HT-29 (cell line): ENCODE measurements at places on chromosomes 4 and X. TPM values are rescaled to one million over a fixed set of nuclear protein-coding genes. Genes with fewer than 3 reads are reported as not detected.

The GLRA2 gene
- not detected in 2 replicates for total RNA-seq

The SMR3B gene
- not detected in 2 replicates for total RNA-seq

The IL1RAPL2 gene
- not detected in 2 replicates for total RNA-seq

The SMIM31 gene
- total RNA-seq, result 0.05 and 0.25 TPM in 2 replicates

DNA sequence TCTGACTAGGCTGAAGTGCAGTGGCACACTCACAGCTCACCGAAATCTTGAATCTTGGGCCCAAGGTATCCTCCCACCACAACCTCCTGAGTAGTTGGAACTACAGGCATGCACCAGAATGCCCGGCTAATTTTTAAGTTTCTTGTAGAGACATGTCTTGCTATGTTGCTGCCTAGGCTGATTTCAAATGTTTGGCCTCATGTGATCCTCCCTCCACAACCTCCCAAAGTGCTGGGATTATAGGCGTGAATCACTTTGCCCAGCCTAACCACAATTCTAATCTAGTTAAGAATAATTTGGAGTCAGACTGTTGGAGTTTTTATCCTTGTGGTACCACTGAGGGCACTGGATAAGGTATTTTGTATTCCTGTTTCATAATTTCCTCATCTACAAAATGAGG is 317.5 kb upstream of the AGA start:
- no peak for DNase-seq

- DNase-seq, result no peak
These were observed 461.0 kb downstream of the GRXCR1 start for GRCh38 chr4:43353552-43353951.

- DNase-seq, result no peak
These were observed 101.4 kb downstream of the FIP1L1 start for GRCh38 chr4:53478671-53479456.

DNA sequence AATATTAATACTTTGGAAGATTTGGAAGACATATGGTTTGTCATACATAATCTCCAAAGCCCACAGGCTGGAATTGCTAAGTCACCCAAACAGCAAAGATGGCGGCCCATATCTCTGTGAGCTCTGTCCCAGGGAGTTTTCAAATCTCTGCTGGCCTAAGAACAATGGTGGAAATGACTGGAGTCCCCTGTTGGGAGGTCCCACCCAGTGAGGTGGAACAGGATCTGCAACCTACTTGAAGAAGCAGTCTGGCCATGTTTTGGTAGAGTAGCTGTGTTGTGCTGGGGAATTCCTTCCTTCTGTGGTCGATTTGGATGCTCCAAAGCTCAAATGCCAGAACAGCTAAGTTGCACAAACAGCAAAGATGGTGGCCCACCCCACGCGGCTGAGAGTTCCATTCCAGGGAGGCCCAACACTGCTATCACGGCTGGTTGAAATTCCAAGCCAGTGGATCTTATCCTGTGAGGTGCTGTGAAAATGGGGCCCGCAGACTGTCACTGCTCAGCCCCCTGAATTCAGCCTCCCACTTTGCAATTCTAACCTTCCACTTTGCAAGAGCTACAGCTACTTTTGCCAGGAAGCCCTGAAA is 3.2 kb upstream of the UGT2B7 start:
- no peak for DNase-seq

GRCh38 chr4:25367004-25367621 is 9.9 kb upstream of the ANAPC4 start:
- DNase-seq, result peak; percentile 65

DNA sequence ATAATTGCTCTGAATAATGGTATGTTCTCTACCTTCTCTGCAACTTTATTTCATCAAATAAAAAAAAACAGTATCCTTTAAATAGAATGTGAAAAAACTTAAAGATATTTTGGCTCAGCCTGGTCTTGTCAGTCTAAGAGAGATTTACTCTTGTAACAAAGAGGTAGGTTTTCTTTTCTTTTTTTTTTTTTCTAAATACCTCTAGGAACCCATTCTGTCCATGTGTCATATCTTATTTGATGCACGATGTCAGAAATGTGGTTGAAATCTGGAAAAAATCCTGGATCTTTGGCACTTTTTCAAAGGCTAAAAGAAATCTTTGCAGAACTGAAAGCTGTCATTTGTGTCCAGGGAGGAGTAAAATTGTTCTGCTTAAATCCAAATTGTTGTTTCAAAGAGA is 17.3 kb upstream of the FGF5 start:
- no peak for DNase-seq

GRCh38 chr4:186717556-186717955 is 6.1 kb downstream of the FAT1 start:
- DNase-seq, result no peak

GRCh38 chr4:127782025-127782274 is 172 bp upstream of the HSPA4L start:
- DNase-seq, result peak; percentile 90

DNA sequence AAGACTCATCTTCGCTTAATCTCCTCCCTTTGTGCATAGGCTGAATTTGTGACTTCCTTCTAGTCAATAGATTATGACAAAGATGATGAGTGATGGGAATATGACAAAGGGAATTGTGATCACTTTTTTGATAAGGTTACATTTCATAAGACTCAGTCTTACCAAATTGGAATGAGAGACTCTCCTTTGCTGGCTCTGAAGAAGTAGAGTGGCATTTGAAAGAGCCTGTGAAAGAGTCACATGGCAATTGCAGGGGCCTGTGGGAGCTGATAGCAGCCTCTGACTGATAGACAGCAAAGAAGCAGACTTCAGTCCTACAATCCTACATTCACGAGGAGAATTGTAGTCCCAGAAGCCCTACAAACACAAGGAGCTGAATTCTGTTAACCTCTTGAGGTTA is 44.9 kb upstream of the ADAMTS3 start:
- DNase-seq, result no peak

DNA sequence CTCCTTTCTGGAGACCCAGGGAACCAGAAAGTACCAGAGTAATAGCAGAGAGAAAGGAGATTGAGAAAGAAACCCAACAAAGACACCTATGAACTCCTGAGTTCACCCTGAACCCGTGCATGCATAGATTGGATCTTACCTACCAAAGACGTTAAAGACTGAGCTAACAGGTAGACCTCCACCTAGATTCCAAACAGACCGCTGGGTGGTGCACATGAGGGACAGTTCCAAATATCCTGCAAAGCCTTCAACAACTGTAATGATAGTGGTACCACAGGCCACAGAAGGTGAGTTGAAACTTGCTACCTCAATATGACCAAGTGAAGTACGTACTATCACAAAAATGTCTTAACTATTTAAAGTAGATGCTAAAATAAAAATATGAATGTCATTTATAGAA is 34.0 kb upstream of the NR0B1 start:
- DNase-seq, result peak; percentile 12

DNA sequence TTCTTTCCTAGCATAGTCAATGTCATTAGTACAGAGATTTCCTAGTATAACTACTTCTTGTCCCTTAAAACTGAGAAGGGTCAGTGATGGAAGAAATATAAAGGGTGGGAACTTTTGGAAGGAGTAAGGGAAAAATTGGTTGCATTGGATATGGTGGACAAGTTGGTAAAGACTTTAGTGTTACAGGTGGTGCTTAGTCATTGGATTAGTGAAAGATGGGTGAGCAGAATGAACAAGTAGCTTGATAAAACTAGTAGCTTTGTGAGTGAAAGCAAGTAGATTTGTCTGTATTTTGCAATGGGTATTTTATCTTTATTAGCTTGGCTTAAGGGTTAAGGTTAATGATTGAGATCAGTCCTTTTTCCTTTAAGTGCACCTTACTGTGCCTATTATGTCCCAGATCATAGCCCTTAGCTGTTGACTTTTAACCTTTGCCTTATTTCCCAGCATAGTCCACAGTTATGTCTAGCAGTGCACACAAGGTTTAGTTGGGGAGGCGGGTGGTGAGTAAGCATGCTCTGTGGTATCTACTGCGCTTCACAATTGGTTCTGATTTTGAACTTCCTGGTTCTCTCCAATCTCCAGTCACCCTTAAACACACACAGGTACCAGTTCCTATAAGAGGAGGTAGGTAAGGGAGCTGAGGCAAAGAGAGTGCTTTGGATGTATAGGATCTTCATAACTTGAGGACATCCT is 9.5 kb downstream of the WDR44 start:
- DNase-seq, result peak; percentile 65

DNA sequence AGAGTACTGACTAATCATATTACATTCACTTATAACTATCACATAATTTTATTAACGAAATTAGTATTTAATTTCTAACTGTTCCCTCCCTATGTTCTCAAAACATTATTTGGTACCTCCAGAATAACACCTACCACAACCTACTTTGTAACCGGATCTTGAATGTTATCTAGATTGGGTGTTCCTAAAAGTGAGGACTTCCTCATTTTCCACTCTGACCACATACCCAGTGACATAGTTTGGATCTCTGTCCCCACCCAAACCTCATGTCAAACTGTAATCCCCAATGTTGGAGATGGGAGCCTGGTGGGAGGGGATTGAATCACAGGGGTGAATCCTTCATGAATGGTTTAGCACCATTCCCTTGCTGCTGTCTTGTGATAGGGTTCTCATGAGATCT is 21.8 kb downstream of the NR3C2 start:
- DNase-seq, result no peak

GRCh38 chr4:115515772-115516171 is 402.4 kb upstream of the NDST4 start:
- DNase-seq, result no peak
